ENCODE measurements at places on chromosomes 11 and 22. TPM values are rescaled to one million over a fixed set of nuclear protein-coding genes. Genes with fewer than 3 reads are reported as not detected.

DNA sequence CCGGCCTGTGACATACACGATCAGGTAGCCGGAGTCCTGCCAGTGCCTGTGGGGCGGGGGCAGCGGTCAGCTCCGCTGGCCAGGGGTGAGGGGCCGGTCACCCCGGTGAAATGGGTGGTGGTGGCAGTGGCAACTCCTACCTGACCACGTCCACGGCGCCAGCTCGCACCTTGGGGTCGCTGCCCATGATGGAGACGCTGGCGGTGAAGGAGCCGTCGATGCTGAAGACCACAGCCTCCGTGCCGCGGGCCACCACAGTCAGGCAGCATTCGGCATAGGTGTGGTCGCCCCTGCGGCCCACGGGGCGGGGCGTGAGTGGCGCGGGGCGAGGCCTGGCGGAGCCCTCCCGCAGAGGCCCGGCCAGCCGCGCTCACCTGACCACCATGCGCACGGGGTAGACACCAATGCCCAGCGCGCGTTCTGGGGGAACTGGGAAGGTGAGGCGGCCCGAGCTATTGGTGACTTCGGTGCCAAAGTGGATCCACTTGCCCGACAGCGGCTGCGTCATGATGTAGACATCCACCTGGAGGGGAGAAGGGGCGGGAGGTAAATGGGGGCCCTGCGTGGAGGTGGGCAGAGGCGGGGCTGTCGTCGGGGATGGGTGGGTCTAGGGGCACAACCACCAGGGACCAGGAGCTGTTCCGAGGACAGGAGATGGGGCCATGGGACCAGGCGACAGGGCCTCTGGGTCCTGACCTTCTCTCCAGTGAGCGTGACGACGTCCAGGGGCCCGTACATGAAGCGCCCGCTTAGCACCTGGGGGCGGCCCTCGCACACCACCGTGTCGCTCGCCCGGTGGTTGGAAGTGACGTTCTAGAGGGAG lies 10.9 kb downstream of the AIP start:
- no peak for DNase-seq

DNA sequence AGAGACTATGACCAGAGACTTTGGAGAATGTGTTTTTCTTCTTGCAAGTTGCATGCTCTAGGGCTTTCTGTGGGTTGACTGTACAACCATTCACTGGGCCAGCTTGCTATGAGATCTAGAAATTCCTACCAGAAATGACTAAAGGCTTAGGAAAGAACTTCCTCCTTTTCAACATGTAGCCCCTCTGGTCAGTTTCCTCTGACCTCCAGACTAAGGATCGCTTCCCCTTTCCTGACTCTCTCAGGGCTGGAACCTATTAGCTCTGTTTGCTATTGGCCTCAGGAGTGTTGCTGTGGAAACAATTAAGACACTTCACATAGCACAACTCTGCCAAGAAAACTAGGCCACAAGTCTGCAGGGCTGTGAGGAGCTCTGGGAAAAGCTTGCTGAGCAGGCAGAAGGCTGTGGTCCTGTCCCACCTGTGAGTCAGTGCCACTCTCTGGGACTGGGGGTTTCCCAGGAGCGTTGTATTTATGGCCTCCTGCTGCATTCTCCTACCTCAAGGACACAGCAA lies 10.7 kb downstream of the CRY2 start:
- DNase-seq = peak; percentile 96

GRCh38 chr11:108307751-108308150 lies 84.9 kb downstream of the ATM start:
- DNase-seq = no peak

DNA sequence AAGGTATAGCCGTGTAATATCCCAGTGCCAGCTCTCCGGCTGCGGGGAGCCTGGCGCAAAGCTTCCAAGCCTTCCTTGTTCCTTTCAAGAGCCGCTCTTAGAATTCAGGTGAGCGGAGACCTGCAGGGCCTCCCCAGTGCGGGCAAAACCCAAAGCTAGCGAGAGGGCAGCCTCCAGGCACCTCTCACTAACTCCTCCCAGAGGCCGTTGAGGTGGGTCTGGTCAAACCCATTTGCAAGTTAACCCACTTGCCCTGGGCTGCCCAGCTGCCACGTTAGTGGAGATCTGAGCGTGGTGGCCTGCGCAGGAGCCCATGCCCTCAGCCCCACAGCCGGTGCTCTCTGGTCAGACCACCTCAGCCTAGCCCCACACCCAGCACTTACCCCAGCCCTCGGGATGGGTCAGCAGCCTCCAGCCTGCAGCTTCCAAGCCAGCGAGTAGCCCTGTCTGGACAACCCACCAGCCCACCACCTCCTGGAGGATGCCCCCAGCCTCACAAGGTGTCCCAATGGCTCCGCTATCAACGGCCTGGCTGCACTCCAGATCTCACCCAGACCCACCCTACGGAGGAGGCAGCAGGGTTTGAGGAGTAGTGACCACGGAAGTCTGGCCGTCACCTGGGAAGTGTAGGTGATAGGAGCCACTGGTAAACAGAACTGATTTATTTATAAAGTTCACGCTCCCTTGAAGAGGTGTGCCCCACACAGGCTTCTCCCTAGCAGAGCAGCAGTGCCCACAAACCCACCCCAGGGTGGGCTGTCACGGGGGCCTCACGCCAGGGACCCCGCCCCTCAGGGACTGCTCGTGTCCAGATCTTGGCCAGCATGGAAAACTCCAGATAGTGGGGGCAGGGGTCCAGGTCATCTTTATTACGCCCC lies 2.3 kb downstream of the ASCL2 start:
- DNase-seq = no peak

- no peak for DNase-seq
These were observed 147.6 kb downstream of the MIAT start for GRCh38 chr22:26804911-26805539.

GRCh38 chr11:106398502-106399075 lies 321.1 kb downstream of the AASDHPPT start:
- DNase-seq = no peak

DNA sequence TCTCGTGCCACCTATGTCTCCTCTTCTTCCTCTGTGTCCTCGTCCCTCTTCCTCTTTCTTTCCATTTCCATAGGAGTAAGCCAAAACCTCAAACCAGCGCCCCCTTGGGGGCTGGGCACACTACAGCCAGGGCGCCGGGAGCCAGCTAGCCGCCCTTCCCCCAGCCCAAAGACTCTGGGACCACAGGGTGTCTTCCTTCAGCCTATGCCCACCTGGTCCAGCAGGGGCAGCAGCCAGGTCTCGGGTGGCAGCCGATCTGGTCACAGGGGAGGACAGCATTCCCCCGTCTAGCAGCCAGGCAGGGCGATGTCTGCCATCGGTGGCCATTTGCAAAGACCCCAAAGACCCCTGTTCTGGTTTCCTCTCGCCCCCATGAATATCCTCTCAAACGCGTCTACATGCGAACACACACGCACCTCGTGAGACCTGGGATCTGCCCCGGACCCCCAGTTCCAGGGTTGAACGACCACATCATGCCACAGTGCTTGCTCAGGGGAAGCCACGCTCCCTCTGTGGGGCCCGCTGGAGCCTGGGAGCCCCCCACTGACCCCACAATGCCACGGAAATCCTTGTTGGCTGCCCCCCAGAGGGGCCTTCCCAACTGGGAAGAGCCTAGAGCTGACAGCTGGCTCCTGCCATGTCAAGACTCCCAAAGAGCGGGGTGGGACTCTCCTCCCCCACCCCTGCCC lies 546.0 kb upstream of the CCDC179 start:
- no peak for DNase-seq

The ST3GAL4 gene
- 34.3 TPM for total RNA-seq

The OR8B3 gene
- total RNA-seq = not detected
